ENCODE measurements at places on chromosomes 5 and 9. TPM values are rescaled to one million over a fixed set of nuclear protein-coding genes. Genes with fewer than 3 reads are reported as not detected.

The PCDHA9 gene
- total RNA-seq = under 0.01 TPM

The SLC12A7 gene
- total RNA-seq = 3.3 TPM

The ANKRD31 gene
- under 0.01 TPM for total RNA-seq

The PCDHGA12 gene
- total RNA-seq = 9.7 TPM

The EGFL7 gene
- 2.2 TPM for total RNA-seq

The OR1J2 gene
- not detected for total RNA-seq

The RNF38 gene
- total RNA-seq = 8.8 TPM

The GRIA1 gene
- total RNA-seq = 1.4 TPM

The SLC34A1 gene
- total RNA-seq = not detected

The MYOT gene
- total RNA-seq = not detected

- peak; percentile 8 for DNase-seq
Observed at GRCh38 chr5:79686799-79687198, 2.8 kb upstream of the CMYA5 start.

DNA sequence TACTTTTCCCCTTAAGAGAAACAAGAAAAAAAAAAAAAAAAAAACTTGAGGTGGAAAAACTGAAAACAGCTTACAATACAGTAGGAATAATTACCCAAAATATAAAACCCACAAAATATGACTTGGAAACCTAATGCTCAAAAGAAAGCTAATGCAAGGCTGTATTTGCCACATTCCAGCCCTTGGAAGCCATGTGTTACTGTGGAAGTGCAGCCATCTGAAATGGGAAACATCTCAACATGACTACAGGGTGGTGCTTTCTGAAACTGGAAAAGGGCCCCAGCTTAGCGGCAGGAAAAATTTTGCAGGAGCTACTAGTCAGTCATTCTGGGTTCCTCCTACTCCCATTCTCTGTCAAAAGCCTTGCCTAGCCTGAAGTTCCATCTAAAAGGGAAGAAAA is 20.4 kb downstream of the CDK5RAP2 start:
- no peak for DNase-seq

GRCh38 chr5:38022631-38023030 is 182.8 kb upstream of the GDNF start:
- DNase-seq = no peak

GRCh38 chr5:1663186-1663585 is 136.5 kb downstream of the MRPL36 start:
- DNase-seq = no peak

- no peak for DNase-seq
Observed at GRCh38 chr5:113197456-113198200, 221.0 kb downstream of the DCP2 start.

DNA sequence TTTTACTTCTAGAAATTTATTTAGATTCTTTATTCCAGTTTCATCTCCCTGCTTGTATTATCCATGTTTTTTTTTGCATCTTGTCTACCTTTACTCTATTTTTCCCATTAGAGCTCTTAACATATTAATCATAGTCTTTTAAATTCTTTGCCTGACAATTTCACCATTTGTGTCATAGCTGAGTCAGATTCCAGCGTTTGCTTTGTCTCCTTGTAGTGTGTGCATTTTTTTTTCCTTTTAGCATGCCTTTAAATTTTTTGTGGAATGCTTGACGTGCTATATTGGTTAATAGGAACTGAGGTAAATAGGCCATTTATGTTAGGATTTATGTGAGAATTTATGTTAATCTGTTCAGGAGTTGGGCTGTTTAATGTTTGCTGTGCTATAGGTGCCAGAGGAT is 41.8 kb upstream of the NFIL3 start:
- DNase-seq = peak; percentile 67

DNA sequence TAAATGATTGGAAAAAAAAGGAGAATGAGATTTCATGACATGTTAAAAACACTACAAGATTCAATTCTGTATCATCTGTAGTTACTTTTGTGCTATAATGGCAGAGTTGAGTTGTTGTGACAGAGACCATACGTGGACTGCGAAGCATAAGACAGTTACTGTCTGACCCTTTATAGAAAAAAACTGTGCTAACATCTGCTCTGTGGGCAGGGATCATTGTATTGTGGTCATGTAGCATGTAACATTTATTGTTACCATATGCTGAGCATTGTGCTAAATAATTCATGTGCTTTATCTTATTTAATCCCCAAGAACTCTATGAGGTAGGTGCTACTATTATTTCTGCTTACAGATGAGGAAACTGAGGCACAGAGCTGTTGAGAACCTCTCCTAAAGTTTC is 147.3 kb upstream of the HMHB1 start:
- DNase-seq = no peak

GRCh38 chr5:122756264-122756911 is 18.5 kb upstream of the SNX2 start:
- DNase-seq = peak; percentile 80

DNA sequence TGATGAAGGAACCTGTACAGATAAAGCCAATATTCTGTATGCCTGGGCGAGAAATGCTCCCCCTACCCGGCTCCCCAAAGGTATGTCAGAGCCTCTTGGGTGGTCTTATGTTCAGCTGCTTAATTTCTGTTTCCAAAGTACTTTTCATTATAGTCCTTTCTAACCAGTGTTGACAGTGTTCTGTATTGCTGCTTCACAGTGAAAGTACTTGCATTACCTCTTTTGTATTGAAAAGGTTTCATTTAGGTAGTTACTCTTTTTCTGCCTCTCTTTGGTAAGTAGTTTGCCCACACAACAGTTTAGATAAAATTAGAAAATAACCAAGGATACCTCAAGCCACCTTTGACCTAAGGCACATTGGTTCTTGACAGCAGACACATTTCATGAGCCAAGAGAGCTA is 169.9 kb downstream of the PAM start:
- no peak for DNase-seq

- DNase-seq = peak; percentile 60
Observed at GRCh38 chr9:1231998-1232919, 182.1 kb downstream of the DMRT2 start.

- DNase-seq = no peak
Observed at GRCh38 chr5:2158767-2159166, 276.0 kb upstream of the IRX4 start.

GRCh38 chr5:72152545-72152944 is 45.3 kb downstream of the MAP1B start:
- peak; percentile 59 for DNase-seq

GRCh38 chr5:173581408-173582215 is 34.8 kb downstream of the BOD1 start:
- peak; percentile 27 for DNase-seq

DNA sequence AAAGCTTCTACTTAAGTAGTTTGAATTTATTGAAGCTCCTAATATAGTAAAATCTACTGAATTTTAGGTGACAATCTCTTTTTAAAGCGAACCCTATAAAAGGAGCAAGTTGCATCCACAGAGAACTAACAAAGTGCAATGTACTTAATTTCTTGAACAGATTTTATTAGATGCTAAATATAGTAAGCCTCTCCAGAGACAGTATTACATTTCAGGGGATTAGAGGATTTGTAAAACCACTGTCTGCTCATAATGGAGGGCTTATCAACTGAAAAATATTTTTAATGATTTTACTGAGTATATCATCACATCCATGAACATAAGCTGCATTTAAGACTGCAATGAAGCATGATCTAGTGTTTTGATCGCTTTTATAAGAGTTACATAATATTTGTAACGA is 230.0 kb upstream of the EFNA5 start:
- no peak for DNase-seq

GRCh38 chr9:75504721-75505120 is 385.8 kb upstream of the PCSK5 start:
- no peak for DNase-seq

DNA sequence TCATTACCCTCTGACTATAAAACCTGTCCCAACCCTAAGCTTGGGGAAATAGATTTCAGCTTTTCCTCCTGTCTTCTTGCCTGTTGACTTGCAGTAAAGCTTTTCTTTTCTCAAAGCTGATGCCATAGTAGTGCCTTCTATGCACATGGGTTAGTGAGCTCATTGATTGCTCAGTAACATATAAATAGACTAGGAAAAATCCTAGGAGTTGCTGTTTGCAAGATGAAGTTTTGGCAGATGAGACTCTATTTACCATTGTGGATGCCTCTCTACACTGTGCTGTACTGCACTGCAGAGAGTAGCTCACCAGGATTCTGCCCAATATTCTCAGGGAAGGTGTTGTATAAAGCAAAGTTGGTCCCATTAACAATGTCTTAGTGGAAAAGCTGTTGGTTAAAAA is 262.7 kb upstream of the CD180 start:
- no peak for DNase-seq

DNA sequence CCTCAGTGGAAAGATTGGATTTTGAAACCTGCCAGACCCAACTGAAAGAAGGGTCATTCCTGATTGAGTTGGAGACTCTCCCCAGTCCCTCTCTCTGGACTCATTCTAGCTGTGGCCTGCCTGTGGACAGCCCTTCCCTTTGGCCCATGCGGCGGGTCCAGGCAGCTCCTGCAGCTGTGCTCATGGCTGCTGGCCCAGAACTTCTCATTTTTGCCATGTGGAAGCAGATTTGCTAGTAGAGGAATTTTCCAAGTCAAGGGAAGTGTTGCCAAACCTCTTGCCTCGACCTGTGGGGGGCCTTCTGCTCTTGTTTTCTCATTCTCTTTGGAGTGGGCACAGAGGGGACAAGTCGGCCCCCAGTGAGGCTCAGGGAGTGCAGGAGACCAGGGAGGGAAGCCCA is 89.2 kb downstream of the ANKRD33B start:
- DNase-seq = peak; percentile 35

- DNase-seq = no peak
Observed at GRCh38 chr5:91369480-91369879, 13.6 kb downstream of the ARRDC3 start.

DNA sequence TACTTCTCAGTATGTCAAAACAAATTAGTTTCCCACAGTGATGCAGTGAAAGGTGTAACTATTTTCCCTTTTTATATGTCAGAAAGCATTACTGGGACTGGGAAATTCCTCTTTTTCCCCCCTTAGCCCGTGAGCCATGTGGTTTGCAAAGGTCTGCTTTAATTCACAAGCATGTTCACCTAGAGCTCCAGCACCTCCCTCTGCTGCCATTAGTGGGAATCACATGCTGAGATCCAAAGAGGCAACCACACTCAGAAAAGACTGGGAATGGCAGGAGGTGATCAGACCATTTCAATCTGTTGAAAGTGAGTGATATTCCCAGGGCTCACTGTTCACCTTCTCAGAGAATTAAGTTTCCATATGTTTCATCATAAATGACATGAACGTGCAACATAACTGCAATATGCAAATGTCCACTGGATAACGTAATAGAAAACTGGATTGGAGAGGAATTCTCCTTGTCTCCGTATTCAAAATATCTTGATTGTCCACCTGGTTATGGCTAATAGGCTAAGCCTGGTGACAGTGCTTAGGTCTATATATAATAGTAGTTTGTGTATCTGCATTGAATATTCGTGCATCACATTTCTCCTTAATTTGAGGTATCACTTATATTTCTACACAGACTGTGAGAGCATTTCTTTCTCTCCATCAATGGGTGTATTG is 703.5 kb upstream of the WWC1 start:
- peak; percentile 22 for DNase-seq

DNA sequence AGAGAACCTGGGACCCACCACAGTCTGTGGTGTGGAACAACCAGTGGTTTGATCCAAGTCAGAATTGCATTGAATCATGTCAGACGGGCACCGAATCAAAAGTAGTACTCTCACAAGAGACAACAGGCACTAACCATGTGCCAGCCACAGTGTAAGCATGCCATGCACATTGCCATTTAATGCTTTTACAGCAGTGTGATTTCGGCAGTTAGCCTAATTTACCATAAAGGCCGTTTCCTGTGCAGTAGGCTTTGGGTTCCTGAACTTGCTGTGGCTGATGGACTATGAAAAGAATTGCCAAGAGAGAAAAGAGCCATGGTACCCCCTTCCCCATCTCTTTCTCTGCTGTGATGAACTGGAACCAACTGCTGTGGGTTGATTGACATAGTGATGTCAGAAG is 540.6 kb downstream of the EBF1 start:
- no peak for DNase-seq

GRCh38 chr5:138985256-138985655 is 110.1 kb upstream of the LRRTM2 start:
- DNase-seq = peak; percentile 44

- DNase-seq = no peak
Observed at GRCh38 chr9:131236761-131237160, 39.5 kb downstream of the FAM78A start.

DNA sequence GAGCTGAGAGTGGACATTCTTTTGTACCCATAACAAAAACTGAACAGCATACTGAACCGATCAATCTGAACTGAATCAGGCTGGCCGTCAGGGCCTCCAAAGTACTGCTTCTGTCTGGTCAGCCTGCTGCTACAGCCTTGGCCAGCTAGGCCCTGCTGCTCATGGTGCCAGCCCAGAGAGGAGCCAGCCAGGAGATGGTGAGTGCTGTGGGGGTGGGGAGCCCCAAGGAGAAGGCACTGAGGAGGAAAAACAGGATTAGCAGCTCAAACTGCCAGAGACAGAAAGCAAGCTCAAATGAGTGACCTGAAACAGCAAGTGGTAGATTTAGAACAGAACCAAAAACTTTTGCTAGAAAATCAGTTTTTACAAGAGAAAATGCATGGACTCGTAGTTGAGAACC is 23.9 kb downstream of the SRP19 start:
- DNase-seq = no peak

DNA sequence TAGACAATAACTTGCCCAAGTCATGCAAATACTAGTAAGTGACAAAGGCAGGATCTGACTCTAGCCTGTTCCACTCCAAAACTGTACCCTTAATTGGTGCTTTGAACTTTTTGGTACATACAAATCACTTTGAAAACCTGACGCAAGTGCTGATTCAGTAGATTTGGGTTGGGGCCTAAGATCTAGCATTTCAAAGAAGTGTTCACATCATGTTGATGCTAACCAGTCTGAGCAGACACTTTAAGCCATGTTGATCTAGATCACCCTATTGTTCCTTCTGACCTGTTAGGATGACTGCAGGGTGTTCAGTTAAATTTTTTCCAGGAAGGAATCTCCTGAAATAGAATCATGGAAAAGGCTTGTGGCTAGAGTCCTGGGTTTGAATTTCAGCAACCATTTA is 57.7 kb upstream of the CPEB4 start:
- DNase-seq = no peak

DNA sequence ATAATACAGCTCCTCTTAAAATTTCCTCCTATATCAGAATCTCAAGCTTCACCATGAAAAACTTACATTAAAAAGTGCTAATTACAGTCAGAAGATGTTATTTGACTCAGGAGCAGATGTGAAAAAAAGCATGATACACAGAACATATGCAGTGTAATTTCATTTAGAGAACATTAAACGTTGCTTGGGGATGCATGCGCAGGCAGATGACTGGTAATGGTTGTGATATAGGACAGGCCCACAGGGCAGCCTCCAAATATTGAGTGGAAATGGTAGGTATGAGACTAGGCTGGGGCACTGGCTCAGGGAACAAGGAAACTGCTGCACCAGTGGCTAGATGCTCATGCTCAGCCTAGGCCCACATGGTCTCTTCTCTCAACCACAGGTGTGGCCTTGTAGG is 69.7 kb downstream of the IARS1 start:
- no peak for DNase-seq

DNA sequence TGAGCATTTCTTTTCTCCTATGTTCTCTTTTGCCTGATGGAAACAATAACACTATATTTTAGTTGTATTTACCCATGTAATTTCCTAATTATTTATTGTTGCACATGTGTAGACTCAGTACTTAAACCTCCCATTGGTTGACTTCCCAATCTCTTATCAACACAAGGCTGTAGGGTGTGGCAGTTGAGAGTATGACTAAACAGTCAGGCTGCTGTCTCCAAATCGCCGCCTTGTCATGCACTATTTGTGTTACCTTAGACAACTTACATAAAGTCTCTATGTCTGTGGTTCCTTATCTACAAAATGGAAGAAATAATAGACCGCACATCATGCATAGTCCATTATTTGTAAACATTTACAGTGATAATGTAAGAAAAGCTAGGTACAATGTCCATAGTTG is 68.9 kb upstream of the EFNA5 start:
- no peak for DNase-seq
